ENCODE measurements at places on chromosomes 6 and 20.

DNA sequence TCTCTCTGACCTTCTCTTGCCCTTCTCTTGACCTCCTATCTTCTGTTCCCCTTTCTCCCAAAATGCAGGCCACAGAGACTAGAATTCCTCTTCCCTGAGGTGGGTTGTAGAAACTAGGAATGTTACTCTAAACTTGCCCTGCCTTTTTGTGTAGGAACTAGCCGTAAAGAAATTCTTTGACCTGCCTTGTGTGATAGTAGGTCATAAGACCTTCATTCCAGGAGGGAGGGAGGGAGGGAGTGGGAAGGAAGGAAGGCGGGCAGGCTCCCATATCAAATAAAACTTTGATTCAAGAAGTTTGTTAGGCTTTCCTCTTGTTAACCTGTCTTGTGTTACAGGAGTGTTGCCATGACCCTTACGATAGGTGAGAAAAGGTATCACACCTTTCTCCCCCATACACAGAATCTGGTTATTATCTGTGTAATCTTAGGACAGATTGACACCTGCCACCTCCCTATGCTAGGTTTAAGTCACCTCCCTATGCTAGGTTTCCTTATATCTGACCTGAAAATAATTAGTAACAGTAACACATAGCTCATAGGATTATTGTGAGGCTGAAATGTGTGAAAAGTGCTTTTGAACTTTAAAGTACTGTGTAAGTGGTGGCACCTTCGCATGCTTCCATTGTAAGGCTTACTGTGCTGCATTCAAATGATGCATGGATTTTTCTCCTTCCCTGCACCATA, 32.6 kb upstream of the FUCA2 start:
- DNase-seq = no peak

- DNase-seq = peak; percentile 15
Observed at GRCh38 chr6:90369024-90369519, 72.4 kb upstream of the BACH2 start.

DNA sequence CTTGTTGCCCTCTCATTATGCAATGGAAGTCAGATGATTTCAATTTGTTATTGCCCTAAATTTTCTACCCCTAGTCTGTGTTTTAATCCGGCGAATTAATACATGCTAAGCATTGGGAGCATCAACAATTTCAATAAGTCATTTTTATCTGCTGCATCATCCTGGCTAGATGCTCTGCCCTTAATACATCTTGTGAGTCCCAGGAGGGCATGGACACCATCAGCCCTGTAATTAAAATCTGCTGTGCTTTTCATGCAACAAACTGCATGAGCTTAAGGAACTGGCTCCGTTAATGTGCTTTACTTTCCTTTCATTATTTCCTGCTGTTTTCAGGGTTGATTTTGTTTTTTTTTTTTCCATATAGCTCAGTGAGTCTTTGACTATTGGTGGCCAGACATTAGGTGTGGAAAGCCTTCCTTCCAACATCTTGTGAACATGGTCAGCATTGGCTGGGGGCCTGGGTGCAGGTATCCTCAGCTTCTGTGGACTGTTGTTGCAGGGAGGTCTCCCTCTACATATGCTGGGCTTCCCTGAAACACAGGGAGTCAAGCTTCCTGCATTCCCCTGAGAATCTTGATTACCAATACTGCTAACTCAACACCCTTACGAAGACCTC, 8.5 kb upstream of the PBOV1 start:
- DNase-seq = no peak

DNA sequence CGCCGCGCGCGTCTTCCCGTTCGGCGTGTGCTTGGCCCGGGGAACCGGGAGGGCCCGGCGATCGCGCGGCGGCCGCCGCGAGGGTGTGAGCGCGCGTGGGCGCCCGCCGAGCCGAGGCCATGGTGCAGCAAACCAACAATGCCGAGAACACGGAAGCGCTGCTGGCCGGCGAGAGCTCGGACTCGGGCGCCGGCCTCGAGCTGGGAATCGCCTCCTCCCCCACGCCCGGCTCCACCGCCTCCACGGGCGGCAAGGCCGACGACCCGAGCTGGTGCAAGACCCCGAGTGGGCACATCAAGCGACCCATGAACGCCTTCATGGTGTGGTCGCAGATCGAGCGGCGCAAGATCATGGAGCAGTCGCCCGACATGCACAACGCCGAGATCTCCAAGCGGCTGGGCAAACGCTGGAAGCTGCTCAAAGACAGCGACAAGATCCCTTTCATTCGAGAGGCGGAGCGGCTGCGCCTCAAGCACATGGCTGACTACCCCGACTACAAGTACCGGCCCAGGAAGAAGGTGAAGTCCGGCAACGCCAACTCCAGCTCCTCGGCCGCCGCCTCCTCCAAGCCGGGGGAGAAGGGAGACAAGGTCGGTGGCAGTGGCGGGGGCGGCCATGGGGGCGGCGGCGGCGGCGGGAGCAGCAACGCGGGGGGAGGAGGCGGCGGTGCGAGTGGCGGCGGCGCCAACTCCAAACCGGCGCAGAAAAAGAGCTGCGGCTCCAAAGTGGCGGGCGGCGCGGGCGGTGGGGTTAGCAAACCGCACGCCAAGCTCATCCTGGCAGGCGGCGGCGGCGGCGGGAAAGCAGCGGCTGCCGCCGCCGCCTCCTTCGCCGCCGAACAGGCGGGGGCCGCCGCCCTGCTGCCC, 1.1 kb downstream of the SOX4 start:
- DNase-seq = peak; percentile 70

GRCh38 chr6:5214570-5215052, 46.1 kb downstream of the LYRM4 start:
- peak; percentile 22 for DNase-seq
